ENCODE measurements at places on chromosomes 3 and 15.

GRCh38 chr3:46236294-46237054, 5.8 kb upstream of the CCR3 start:
- no peak for DNase-seq

DNA sequence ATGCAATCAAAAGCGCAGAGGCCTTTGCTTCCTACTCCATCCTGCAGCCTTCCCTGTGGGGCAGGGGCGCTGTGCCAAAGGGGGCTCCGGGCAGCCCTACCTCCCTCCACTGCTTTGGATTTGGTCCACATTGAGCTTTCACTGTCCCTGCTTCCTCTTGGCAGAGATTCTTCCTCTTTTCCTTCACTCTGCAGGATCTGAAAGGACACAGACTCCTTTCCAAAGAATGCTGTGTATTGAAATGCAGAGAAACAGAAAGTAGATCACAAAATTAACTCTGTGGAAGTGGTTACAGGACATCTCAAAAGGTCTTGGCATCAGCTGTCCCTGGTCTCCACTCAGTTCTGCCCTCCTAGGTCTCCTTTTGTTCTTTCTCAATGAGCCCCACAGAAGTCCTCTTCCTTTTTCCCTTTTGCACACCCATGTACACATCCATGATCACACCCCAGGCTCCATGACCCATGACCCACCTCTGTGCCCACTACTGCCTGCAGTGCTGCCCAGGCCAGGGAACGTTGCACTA, 64.1 kb downstream of the CCR1 start:
- no peak for DNase-seq

DNA sequence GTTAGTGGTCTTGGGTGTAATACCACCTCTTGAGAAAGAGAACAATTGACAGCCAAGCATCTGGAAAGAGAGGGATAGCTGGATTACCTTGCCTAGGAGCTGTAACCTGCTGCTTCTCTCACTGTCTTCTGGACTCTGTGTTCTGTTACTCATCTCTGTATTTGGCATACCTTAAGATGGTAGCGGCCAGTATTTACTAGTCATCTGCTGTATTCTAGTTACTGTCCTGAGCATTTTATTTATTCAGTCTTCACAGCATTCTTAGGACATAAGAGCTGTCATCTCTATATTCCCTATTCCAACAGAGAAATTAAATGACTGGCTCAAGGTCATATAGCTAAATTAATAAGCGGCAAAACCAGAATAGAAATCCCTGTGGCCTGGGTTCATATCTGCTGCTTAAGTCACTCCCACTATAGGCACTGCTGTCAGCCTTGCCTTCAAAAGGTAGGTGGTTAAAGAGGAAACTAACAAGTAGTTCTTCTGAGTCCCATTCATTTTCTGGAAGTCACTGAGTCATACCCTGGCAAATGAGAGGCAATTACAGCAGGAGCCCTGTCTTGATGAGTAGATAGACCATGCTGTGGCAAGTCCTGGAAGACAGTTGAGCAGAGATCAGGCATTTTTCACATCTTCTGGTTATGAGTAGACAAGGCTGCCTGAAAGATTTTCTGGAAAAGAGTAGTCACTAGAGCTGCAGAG, 68.2 kb downstream of the RAB7A start:
- DNase-seq: peak; percentile 77

DNA sequence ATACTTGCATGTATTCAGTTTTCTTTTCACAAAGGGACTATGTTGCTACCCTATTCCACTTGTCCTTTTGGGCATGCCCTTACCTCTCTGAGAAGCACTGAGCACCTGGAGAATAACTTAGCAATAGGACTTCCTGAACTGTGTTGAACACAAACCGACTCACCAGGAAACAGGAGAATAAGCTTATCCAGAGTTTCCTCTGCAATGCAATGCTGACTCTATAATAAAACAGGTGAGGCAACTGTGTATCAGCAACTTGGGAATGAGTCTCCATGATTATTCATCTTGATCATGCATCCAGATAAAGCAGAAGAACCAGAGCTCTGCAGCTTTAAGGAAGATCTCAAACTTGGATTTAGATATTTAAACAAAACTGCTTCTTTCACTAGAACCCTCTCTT, 806.5 kb downstream of the IGSF11 start:
- no peak for DNase-seq

DNA sequence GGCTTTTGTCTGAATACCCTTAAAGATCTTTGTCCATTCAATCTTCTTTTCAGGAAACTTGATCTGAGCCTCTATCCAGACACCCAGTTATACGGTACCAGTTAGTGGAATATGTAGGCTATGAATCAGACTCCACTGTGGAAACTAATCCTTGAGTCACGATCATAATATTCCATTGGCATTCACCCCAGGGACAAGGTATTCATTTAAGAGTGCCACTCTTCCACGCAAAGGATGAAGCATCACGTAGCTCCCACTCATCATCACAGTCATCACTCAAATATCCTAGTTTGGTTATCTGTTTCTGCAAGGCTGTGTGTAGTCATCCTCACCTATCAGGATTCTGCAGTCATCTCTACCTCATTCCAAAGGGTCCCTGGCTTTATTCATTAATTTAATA, 85.6 kb downstream of the NEDD4 start:
- DNase-seq: peak; percentile 95

- no peak for DNase-seq
Measured at GRCh38 chr15:62927836-62928235, 114.7 kb upstream of the TPM1 start.

- DNase-seq: no peak
Measured at GRCh38 chr15:89777782-89778380, 1.7 kb downstream of the MESP2 start.

DNA sequence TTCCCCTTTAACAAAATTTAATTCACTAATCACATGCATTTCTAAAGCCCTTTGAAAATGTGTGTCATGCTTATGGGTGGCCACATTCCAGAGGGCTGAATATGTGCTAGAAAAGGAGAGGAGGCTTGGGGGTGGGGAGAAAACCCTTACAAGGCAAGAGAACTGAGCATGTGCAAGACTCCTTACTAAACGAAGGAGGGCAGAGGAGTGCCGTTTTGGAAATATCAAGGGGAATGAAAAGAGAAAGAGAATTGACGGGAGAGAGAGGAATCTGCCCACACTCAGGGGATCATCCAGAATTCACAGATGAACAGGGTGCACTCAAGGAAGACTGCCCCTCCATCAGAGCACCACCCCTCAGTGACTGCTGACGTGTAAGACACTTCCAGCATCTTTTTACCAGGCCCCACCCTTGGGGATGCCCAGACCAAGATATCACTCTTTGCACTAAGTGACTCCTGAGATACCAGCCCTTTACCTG, 37.9 kb upstream of the TSC22D2 start:
- peak; percentile 94 for DNase-seq

DNA sequence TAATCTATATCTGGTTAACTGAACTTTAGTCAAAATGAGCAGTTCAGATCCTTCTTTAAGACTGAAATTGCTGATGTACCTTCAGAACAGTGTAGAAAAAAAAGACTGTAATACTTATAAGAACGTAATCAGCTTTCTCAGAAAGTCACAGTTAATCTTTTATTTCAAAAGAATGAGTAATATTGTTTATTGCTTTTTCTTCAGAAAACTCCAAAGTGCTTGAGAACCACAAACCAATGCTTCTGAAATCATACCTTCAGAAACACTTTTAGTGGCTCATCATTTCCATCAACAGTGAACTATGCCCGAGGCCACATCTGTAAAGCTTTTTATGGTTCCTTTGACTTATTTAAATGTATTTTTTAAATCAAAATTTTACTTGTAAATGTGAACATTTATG, 33.3 kb upstream of the CLASP2 start:
- DNase-seq: no peak

- DNase-seq: no peak
Measured at GRCh38 chr3:156685752-156686151, 11.4 kb downstream of the TIPARP start.

DNA sequence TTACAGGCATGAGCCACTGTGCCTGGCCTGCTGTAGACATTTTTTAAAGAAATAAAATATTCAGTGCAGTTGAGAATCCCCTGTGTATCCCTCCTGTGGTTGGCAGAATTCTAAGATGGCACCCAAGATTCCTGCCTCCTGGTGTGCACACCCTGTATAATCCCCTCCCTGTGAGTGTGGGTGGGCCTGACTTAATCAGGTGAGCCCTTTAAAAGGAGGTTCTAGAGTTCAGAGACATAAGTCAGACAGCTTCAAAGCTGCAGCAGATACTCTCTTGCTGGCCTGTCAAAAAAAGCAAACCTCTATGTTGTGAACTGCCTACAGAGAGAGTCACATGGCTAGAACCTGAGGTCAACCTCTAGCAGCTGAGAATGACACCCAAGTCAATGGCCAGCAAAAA, 7.0 kb upstream of the VIPR1 start:
- DNase-seq: no peak

- no peak for DNase-seq
Measured at GRCh38 chr3:129624347-129625071, 18.0 kb upstream of the PLXND1 start.

GRCh38 chr3:131702146-131702545, 199.4 kb upstream of the MRPL3 start:
- DNase-seq: no peak
